ENCODE measurements at places on chromosomes 16 and 17.

DNA sequence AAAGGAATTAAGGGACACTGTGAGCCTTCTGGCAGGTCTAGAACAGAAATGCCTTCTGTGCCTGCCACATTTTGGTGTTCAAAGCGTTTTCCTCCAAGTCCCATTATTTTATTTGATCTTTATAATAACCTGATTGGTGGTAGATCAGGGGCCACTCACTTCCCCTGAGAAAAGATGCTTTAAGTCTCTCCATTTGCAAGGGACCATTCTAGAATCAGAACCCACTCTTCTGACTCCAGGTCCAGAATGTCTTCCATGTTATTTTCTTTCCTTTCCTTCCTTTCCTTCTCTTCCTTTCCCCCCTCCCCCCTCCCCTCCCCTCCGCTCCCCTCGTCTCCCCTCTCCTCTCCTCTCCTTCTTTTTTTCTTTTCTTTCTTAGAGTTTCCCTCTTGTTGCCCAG lies 19.3 kb upstream of the CDC42EP4 start:
- DNase-seq = no peak

- DNase-seq = no peak
Observed at GRCh38 chr17:66953630-66954020, 10.9 kb upstream of the CACNG4 start.

- DNase-seq = no peak
Observed at GRCh38 chr16:7506363-7506762, 173.7 kb downstream of the RBFOX1 start.

- no peak for DNase-seq
Observed at GRCh38 chr17:7992924-7993323, 9.5 kb upstream of the GUCY2D start.

DNA sequence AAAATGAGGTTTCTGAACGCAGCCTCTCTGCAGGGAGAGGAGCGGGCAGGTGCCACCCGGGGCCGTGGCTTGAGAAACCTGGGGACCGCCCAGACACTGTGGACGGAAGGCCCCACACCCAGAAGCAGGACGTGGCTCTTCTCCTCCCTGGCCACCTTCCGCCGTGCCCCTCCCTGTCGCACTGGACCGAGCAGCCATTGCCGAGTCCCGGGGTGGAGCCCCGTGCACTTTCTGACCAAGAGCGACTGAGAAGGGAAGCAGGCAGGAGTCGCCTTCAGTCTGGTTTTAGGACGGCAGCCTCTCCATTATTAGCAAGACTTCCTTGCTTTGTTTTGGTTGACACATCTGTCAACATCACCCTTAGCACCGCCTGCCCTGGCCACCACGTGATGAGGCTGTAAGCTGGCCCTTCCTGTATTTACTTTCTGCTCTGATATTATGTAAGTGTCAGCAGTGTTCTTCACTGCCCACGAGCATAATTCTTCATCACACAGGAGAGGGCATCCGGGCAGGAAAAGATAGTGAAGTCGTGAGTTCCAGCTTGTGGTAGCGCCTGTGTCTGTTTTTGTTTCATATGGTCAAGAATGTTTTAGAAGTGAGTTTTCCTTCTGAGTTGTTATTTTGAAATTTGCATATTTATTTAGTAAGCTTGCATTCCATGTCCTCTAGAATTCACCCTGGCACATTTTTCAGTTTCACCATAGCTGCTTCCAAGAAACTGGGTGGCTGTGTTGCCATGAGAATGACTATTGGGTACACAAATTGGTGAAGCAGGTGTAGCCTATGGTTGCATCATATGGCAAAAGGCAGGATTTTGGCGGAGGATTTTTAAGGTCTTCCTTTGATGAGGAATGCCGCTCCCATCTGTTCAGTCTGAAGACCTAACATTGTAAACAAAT lies 1.0 kb downstream of the HERPUD1 start:
- DNase-seq = no peak

DNA sequence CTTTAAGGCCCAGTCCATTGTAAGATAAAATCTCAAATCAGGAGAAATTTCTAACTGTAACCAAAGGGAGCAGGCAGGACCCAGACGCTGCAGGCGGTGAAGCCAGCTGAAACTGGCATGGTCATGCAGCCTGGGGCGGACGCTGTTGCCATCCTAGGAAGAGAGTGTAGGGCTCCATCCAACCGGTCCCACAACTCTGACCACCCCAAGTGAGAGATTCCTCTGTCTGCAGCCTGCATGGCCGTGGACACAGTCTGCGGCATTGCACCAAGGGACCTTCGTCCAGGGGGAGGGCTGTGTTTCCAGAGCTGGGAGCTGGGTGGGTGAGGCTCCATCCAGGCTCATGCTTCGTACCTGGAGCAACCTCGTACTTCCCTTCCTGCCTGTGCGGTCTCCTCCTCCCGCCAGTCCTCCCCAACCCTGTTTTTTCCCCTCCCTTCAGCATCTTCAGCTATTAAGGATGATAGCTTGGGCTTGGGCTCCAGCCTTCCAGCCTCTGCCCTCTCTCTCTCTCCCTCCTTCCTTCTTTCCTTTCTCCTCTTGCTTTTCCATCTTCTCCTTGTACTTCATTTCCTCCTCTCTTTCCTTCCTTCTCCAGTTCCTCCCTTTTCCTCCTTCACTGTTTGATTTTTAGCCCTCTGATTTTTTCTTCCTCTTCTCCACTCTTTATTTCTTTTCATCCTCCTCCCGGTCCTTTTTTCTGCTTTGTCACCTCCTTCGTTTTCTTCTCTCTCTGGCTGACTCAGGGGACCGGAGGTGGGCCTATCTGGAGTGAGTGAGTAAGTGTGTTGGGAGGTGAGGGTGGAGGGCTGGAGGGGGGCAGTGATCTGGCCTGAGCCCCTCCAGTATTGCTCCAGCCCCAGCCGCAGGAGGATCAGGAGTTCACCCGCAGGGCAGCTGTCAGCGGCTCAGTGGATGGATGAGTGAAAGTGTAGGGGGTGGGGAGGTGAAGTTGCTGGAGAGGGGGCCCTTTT lies 17.0 kb upstream of the LHX1 start:
- no peak for DNase-seq

DNA sequence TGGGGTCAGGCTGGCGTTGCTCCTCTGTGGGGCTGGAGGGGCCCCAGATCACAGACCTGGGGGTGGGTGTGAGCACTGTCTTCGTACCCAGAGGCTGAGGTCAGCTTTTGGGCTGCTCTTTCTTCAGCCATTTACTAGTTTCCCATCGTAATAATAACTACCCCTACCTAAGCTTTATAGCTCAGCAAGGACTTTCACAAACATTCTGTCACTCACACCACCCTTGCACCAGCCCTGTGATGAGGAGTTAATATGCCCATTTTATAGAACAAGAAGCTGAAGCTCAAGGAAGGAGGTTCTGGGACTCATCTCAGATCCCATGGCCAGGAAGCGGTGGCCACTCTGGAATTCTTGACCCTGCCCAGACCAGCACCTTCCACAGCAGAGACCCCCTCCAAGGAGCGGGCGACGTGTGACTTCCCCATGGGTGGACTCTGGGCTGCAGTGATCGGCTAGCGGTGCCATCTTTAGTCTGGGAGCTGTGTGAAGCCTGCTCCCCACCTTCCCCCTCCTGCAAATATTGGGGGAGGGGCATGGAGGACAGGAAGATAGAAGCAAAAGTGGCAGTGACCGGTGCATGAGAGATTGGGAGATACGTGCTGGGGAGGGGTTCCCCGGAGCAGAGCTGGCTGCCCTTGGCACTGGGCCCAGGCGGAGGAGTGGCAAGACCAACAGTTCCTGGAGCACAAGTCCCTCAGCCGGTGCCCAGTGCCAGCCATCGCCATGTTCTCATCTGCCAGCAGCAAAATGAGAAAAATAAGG lies 81.8 kb upstream of the TOB1 start:
- no peak for DNase-seq

DNA sequence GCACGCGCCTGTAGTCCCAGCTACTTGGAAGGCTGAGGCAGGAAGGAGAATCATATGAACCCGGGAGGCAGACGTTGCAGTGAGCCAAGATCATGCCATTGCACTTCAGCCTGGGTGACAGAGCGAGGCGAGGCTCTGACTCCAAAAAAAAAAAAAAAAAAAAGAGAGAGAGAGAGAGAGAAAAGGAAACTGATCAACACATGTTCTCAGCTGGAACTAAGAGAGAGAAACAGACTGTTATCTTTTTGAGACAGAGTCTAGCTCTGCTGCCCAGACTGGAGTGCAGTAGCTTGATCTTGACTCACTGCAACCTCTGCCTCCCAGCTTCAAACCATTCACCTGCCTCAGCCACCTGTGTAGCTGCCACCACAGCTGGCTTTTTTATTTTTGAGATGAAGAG lies 60.4 kb downstream of the STH start:
- DNase-seq = no peak

GRCh38 chr16:21950782-21951521 lies 2.2 kb upstream of the UQCRC2 start:
- DNase-seq = no peak
